Effector memory CD8-positive, alpha-beta T cell (primary cell): ENCODE measurements at places on chromosomes 5 and 9.

GRCh38 chr5:62727861-62728260, 149.2 kb downstream of the LRRC70 start:
- no peaks in the 10 kb centered on the region for H3K36me3 ChIP-seq
- DNase-seq: no peak
- no peak overlapping the region for H3K27ac ChIP-seq
- H3K4me1 ChIP-seq: no peaks in the 10 kb centered on the region

DNA sequence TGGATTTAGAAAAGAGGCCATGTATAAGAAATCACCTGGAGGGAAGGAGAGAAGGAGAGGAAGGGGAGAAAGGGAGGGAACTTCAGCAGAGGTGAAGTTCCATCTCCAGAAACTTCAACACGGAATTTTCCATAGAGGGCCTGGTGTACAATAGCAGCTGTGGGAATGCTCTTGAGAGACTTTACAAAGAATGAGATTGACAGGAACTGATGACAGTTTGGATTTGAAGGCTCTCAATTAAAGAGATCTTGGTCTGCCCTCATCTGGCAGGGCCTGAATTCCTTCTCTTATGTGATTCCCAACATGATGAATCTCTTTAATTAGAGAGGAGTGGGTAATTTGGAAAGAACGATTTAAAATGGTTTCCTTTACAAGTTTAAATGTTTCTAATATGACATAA, 143.5 kb downstream of the MLLT3 start:
- no peaks in the 10 kb centered on the region for H3K36me3 ChIP-seq
- no peak for DNase-seq
- H3K27ac ChIP-seq: peak overlapping the region; percentile 15
- H3K27me3 ChIP-seq: no peaks in the 10 kb centered on the region
- no peak overlapping the region for H3K4me3 ChIP-seq

GRCh38 chr5:141477815-141478214, 2.0 kb downstream of the PCDHGC3 start:
- H3K4me1 ChIP-seq: peaks cover 18% of the 10 kb centered on the region
- H3K4me3 ChIP-seq: no peak overlapping the region
- peaks cover 2% of the 10 kb centered on the region for H3K36me3 ChIP-seq

- DNase-seq: no peak
- H3K4me1 ChIP-seq: no peaks in the 10 kb centered on the region
- H3K4me3 ChIP-seq: no peak overlapping the region
- H3K36me3 ChIP-seq: no peaks in the 10 kb centered on the region
- H3K27ac ChIP-seq: no peak overlapping the region
- H3K27me3 ChIP-seq: no peaks in the 10 kb centered on the region
These were observed 362.8 kb downstream of the SEMA5A start for GRCh38 chr5:9182899-9183695.

DNA sequence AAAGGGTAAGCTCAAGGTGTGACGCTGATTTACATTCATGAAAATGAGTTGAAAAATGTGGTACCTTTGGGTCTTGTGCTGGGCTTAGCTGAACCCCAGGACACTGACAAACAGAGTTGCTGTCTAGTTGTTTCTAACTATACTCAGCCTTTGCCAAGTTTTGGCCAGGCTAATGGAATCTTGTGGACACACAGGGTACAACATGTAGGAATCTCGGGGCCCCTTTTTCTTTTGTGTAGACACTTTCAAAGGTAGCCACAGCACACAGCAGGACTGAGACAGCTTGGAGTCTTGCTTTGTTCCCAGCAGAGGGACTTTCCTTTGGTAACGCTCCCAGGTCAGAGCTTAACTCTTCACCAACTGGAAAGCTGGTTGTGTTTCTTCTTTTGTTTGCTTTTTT, 7.8 kb downstream of the LIX1 start:
- H3K27ac ChIP-seq: no peak overlapping the region
- H3K27me3 ChIP-seq: peaks cover 16% of the 10 kb centered on the region
- H3K36me3 ChIP-seq: no peaks in the 10 kb centered on the region
- H3K4me1 ChIP-seq: no peaks in the 10 kb centered on the region

DNA sequence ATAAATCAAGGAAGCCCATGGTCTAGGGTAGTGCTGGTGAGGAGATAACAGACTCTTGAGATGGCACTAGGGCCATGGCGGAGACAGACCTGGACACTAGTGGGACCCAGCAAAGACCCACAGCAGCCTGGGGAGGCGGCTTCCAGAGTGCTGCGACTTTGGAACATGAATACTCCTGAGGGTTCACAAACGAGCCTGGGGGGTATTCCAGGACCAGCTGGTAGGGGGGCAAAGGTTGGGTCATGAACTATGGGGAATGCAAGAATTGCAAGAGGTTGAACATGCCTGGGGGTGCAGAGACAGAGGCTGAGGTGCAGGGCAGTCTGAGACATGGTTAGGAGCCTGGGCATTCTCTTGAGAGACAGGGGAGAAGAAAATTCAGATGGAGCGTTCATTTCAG, 43.8 kb upstream of the SPTLC1 start:
- DNase-seq: no peak
- H3K27me3 ChIP-seq: peaks cover 61% of the 10 kb centered on the region
- H3K4me1 ChIP-seq: no peaks in the 10 kb centered on the region

DNA sequence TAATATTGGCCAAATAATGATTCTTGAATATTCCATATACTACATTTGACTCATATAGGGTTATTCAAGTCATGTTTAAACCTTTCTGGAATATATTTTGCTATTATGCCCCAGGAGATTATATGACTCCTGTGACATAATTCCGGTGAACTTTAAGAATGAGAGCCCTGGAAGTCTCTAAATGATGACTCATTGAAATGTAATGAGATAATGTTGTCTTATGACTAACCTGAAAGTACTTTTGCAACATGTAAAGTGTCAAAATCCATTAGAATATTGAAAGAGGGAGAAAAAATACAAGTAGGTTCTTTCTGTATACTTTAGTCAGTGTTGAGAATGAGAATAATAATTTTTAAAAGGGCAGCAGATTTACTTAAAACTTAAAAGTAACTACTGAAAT, 830.4 kb downstream of the MAT2B start:
- H3K36me3 ChIP-seq: no peaks in the 10 kb centered on the region
- no peak overlapping the region for H3K27ac ChIP-seq
- DNase-seq: no peak
- no peaks in the 10 kb centered on the region for H3K27me3 ChIP-seq

GRCh38 chr5:124630767-124631704, 115.4 kb downstream of the ZNF608 start:
- no peaks in the 10 kb centered on the region for H3K4me1 ChIP-seq
- H3K27ac ChIP-seq: no peak overlapping the region
- H3K27me3 ChIP-seq: no peaks in the 10 kb centered on the region
- DNase-seq: no peak
